CD14-positive monocyte (primary cell): ENCODE measurements at places on chromosomes 3 and 15. TPM values are rescaled to one million over a fixed set of nuclear protein-coding genes. Genes with fewer than 3 reads are reported as not detected.
A peak's percentile ranks its signal among the peaks of the same experiment; 100 is the strongest.

- DNase-seq = no peak
Observed at GRCh38 chr15:83927704-83928391, 273.9 kb downstream of the ADAMTSL3 start.

DNA sequence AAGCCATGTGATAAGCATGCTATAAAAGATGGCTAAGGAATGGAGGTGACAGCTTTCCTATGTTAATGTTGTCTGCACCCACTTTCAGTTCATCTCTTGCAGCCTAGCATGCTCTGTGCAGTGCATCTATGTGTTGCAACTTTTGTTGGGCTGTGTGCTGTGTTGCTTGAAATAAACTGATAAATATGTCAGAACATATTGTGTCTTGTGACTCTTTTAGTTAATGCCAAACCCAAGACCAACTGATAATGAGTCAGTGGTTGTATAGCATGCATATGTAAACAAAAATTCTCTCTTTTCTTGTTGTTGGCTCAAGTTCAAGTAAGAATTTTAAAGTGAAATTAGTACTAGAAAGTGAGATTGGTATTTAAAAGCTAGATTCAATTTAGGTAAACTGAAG is 37.0 kb upstream of the SCN10A start:
- no peak for DNase-seq

DNA sequence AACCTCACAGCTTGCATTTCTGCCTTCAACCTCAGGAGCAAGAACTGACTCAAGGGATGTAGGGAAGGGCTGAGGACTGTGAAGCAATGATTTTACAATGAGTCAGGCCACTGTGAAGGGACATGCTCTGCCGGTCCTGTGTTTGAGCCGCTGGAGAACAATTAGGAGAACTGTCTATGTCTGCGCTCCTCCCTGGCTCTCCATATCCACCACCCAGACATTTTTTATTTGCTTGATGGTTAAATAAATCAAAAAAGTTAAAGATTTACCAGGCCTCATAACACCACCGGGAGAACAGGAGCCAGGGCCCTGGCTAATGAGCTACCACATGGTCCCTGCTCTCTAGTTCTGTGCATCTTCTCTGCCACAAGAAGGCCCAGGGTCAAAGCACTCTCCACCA is 29.6 kb downstream of the SEC61A1 start:
- no peak for DNase-seq

- DNase-seq = no peak
Observed at GRCh38 chr3:101423984-101424888, 88.8 kb downstream of the SENP7 start.

DNA sequence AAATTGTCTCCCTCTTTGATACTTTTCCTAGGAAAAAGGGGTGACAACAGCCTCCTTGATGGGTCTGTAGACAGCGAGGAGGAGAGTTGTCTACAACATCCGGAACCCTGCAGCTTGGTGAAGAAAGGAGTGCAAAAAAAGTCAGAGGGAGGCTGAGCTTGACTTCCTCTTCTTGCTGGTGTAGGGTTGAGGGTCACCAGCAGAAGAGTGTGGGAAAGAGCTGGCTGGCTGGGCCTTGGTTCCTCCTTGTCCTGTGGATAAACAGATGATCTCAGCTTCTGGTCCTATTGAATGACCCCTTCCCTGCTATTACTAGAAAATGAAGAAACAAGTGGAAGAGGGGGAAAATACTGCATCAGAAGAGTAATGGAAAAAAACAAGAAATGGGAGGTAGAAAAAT is 20.4 kb downstream of the SLC7A14 start:
- no peak for DNase-seq

DNA sequence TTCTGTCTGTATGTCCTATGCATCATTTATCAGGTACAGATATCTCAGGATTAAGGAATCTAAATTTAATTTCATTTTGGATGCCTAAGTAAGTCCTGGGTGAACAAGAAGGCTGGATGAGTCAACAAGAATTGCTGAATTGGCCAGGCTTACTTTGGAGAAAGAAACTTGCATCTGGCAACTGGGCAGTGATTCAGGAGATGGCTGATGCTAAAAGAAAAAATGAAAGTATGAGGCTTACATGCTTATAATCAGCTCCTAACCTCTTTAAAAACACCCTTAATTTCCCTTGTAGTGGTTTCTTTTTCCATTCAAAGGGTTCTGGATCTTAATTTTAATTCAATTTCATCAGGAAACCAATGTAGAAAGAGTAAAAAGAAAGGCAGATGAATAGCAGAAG is 228.8 kb upstream of the PEX5L start:
- no peak for DNase-seq

DNA sequence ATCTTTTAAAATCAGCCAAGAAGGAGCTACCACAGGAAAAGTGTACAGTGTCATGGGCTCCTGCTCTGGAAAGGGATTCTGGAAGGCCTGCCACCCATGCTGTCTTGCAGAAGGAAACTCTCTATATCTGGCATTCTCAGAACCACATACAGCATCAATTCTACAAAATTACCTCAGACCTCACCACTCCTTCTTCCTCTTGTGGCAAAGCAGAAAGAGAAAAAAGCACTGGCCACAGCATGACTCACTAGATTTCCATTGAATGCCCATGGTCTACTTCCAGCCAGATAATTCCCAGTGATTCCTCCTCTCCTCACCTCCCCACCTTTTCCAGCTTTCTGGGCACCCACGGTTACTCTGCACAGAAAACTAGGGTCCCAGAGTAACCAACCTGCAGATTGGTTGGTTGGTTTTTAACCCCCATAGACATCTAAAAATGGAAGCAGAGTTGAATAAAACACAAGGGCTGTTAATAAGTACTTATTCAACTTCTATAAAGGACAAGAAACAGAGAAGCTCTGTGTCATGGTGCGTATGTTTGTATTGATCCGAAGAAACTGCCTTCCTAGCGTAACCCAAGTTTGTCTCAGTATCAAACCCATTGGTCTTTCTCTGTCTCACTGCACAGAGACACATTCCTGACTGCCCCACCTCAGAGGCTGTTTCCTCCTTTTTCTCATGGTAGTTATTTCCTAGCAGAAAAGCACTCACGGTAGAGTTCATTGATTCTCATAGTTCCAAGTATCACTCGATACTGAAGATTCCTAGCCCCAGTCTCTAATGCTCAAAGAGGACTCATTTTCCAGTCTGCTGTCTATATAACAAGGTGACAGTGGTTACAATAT is 67.7 kb downstream of the LDHAL6B start:
- DNase-seq = peak; percentile 19

DNA sequence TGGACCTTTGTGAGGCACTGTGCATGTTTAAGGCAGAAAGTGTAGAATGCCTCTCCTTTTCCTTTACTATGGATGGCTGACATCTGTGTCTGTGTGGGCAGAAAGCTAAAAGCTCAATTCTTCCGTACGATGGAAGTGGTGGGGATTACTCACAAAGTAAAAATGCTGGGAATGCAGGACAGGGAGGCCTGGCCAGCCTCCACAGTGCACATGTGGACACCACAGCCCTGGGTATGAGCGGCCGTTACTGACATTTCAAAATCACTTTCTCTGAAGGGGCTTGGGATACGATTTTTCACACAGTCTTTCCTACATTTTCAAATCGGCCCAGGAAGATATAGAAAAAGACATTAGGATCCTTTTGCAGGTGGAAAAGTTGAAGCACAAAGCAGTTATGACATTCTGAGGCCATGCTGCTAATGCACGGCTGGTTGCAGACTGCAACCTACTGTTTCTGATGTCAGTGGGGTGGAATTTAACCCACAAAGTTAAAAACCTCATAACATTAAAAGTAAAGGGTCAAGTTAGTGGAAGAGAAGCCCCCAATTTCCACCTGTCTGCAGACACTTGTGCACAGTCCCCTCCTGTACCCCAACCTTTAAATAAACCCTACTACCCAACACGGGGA is 27.9 kb downstream of the EHD4 start:
- DNase-seq = no peak

- peak; percentile 39 for DNase-seq
Observed at GRCh38 chr3:50237133-50237651, 1.2 kb downstream of the GNAI2 start.

DNA sequence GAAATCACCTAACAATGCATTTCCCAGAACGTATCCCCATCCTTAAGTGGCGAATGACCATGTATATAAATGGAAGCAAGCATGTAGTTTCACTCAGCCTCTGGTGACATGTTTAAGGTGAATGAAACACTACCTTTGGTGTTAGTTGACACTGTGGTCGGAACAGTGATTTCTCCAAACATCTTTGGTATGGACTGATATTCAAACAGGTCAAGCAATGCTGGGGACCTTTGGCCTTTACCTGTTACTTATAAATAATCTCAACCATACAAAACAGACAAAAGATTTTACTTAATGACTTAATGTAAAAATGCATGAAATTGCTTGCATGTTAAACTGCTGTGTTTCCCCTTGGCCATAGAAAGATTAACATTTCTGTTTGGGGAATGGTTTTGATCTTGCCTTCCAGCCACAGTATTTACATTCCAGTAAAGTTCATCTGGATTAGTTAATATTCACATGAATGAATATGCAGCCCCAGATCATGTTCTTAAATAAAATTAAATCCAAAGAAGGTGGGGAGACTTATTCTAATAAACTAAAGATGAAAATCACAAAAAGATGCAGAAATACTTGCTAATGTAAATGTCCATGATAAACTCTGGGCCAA is 74.4 kb upstream of the HES1 start:
- no peak for DNase-seq

- DNase-seq = no peak
Observed at GRCh38 chr15:33074212-33074611, 120.3 kb downstream of the FMN1 start.

DNA sequence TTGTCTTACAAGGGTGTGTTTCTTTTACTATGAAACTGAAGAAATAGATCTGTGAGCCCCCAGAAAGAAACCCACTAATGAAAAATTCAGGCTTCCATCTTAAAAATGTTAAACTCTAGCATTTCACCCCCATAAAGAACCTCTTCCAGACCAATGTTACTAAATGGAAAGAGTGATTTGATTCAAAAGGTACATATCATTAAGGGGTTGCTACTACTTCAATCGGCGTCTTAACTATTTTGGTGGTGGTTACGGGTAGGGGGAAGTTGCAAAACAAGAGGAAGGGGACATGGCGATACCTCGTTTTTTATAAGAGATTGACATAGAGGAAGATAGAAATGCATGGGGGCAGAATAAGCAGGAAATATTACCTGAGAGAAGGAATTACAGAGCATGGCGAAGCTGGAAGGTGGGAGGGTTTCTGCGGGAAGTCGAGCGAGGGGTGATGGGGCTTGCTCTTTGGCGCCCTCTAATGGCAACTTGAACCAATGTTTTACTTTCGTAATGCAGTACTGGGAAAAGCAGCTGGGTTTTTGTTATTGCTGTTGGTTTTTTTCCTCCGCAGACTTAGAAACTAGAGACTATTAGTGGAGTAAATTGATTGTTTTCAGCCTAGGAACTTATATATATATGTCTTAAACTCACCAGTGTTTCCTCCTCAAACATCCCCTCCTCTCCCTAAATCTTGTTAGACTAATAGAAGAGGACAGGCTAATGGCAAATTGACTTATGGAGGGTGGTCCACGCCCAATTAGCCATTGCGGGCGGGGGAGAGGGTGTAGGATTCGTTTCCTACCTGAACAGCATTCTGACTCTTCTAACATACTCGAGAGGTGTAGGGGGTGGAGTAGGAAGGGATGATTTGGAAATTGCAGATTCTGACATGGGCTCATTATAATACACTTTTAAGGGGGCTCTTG is 11.3 kb upstream of the SOX2 start:
- peak; percentile 57 for DNase-seq

GRCh38 chr3:88189361-88189810 is 39.6 kb downstream of the C3orf38 start:
- DNase-seq = no peak

- no peak for DNase-seq
Observed at GRCh38 chr3:88385090-88385489, 235.3 kb downstream of the C3orf38 start.

GRCh38 chr15:57134851-57135250 is 216.4 kb downstream of the TCF12 start:
- no peak for DNase-seq

Gene DAPK2
- polyA plus RNA-seq = 0.59 TPM

Gene IRAK2
- polyA plus RNA-seq = 2.0 and 2.1 TPM in 2 replicates

Gene KBTBD13
- polyA plus RNA-seq = not detected

Gene CRABP1
- polyA plus RNA-seq = not detected in 2 replicates

Gene TRPM1
- 0.04 TPM for polyA plus RNA-seq

Gene NME9
- polyA plus RNA-seq = 0.04 TPM in 1 of 2 replicates, not detected in the other

Gene NEDD4
- 1.3 and 1.9 TPM in 2 replicates for polyA plus RNA-seq

Gene CRYGS
- polyA plus RNA-seq = not detected

Gene SERINC4
- 0.56 TPM for polyA plus RNA-seq
